CD4-positive, CD25-positive, alpha-beta regulatory T cell (primary cell): ENCODE measurements at places on chromosomes 16 and 17. TPM values are rescaled to one million over a fixed set of nuclear protein-coding genes. Genes with fewer than 3 reads are reported as not detected.
A peak's percentile ranks its signal among the peaks of the same experiment; 100 is the strongest.

GRCh38 chr17:75737133-75737962, 16.1 kb downstream of the ITGB4 start:
- no peak overlapping the region for H3K4me3 ChIP-seq
- DNase-seq, result no peak
- no peaks in the 10 kb centered on the region for H3K27me3 ChIP-seq
- H3K4me1 ChIP-seq, result no peaks in the 10 kb centered on the region
- no peak overlapping the region for H3K27ac ChIP-seq
- no peaks in the 10 kb centered on the region for H3K36me3 ChIP-seq

DNA sequence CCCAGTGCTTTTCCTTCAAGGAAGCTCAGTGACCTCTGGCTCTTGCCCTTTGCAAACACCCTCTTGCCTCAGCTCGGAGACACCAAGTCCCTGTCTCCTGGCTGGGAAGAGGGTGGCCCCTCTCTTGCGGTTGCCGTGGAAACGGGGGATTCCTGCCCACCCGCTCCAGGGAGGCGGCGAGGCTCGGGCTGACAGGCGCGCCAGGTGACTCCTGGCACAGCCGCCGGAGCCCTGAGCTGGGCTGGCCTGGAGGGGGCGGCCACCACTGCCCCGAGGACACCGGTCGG, 71.4 kb downstream of the ABR start:
- peak overlapping the region; percentile 48 for H3K4me3 ChIP-seq
- H3K27me3 ChIP-seq, result no peaks in the 10 kb centered on the region
- DNase-seq, result peak; percentile 13
- H3K36me3 ChIP-seq, result no peaks in the 10 kb centered on the region
- peaks cover 32% of the 10 kb centered on the region for H3K4me1 ChIP-seq

The NOMO2 gene
- 77.6 TPM for total RNA-seq

GRCh38 chr16:29710227-29711219, 31.5 kb downstream of the QPRT start:
- no peaks in the 10 kb centered on the region for H3K27me3 ChIP-seq
- H3K27ac ChIP-seq, result no peak overlapping the region
- peak; percentile 81 for DNase-seq
- peak overlapping the region; percentile 22 for H3K4me3 ChIP-seq
- H3K36me3 ChIP-seq, result no peaks in the 10 kb centered on the region
- H3K4me1 ChIP-seq, result peaks cover 11% of the 10 kb centered on the region

The GFER gene
- total RNA-seq, result 18.4 TPM

- no peak for DNase-seq
- no peaks in the 10 kb centered on the region for H3K4me1 ChIP-seq
- no peaks in the 10 kb centered on the region for H3K27me3 ChIP-seq
- H3K36me3 ChIP-seq, result no peaks in the 10 kb centered on the region
Observed at GRCh38 chr17:61379457-61380216, 20.0 kb upstream of the TBX2 start.

The COX6A2 gene
- not detected for total RNA-seq

- H3K36me3 ChIP-seq, result no peaks in the 10 kb centered on the region
- no peaks in the 10 kb centered on the region for H3K4me1 ChIP-seq
- H3K27ac ChIP-seq, result no peak overlapping the region
- H3K27me3 ChIP-seq, result peaks cover 3% of the 10 kb centered on the region
Observed at GRCh38 chr17:64378890-64379354, 11.7 kb downstream of the PECAM1 start.

The SRL gene
- total RNA-seq, result not detected
